ENCODE measurements at places on chromosomes 5 and 9.

GRCh38 chr9:92439921-92440750, 15.9 kb upstream of the OMD start:
- DNase-seq: no peak

GRCh38 chr9:128689293-128689774, 312 bp downstream of the SET start:
- no peak for DNase-seq

- no peak for DNase-seq
These were observed 263.9 kb downstream of the CTNND2 start for GRCh38 chr5:11640158-11640873.

DNA sequence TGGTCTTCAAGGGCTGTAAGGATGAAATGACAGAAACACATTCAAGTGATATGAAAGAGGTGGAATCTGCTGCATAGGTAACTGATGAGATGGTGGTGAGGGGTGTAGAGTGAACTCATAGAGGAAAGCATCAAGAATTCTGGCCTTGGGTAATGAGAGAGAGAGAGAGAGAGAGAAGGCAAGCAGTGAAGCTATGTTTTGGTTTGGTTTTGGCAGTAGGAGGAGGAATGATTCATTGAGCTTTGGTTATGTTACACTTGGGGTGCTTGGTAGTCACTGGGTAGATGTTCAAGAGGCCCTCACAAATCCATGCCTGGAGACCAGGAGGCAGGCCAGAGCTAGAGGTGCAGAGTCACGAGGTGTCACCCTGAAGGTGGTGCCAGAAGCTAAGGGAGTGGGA, 89.5 kb downstream of the EGFLAM start:
- no peak for DNase-seq

DNA sequence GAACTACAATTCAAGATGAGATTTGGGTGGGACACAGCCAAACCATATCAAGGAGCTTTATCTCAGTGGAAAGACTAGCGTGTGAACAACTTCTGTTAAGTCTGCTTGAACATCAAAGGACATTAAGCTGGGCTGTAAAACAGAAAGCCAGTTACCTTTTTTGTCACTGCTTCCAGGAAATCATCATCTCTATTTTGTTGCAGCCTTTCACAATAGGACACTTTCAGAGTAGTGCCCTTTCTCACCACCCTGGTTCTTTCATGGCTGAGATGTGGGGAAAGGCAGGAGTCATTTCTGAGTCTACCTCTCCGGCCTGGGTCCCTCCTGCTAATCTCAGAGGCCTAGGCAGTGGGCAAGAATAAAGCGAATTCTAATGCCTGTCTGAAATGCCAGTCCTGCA, 96.2 kb upstream of the PPP1R2B start:
- DNase-seq: no peak

DNA sequence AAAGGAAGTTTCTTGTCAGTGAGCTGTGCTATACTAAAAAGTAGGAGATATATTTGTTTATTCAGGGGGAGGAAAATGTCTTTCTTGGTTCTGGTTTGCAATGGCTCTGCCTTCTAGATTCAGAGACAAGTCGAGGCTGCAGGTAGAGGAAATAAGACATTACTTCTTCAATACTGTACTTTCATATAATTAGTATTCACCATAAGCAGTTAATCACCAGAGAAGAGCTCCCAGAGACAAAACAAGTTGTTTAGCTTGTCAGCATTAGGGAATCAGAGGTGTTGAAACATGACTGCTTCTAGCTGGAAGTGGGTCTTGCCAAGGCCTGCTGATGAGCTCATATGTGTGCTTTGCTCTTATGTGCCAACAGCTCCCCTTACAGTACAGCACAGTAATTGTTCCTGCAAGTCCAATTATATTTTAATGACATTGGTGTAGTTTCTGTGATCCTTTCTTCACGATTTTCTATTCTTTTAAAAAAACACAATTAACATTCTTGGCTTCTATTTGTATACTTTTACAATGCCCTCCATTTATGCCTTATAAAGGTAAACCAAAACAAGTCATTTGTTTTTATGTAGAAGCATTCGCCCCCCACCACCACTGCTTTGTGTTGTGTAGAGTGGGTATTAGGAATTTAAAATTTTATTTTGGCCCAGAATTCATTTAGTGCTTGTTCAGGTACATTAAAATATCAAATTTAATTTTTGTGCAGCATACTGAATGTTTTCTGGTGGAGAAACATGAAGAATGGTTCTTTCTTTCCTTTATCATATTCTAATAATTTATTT, 112.2 kb downstream of the RPS23 start:
- DNase-seq: peak; percentile 3

GRCh38 chr5:6788439-6788838, 75.2 kb downstream of the TENT4A start:
- no peak for DNase-seq

GRCh38 chr9:127927988-127928675, 2.4 kb downstream of the PIP5KL1 start:
- no peak for DNase-seq

DNA sequence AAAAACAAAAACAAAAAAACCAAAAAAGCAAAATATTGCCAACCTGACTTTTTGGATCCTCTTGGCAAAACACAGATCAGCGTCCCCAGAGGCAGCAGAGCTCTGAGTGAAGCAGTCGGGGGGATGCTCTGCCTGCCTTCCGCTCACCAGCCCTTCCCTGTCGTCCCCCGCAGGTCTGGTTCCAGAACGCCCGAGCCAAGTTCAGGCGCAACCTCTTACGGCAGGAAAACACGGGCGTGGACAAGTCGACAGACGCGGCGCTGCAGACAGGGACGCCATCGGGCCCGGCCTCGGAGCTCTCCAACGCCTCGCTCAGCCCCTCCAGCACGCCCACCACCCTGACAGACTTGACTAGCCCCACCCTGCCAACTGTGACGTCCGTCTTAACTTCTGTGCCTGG, 20.7 kb downstream of the LHX2 start:
- no peak for DNase-seq

DNA sequence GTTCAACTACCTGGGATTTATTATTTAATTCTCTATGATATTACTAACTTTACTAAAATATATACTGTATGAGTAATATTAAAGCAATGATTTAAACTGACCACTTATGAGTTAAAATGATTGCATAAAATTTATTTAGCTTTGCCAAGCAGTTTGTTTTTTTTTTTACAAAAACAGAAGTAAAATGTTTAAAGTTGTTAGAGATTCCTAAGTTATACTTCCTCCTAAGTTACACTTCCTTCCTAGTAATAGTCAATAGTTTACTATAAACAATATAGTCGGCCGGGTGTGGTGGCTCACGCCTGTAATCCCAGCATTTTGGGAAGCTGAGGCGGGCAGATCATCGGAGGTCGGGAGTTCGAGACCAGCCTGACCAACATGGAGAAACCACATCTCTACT, 23.7 kb upstream of the LRRC19 start:
- DNase-seq: no peak

DNA sequence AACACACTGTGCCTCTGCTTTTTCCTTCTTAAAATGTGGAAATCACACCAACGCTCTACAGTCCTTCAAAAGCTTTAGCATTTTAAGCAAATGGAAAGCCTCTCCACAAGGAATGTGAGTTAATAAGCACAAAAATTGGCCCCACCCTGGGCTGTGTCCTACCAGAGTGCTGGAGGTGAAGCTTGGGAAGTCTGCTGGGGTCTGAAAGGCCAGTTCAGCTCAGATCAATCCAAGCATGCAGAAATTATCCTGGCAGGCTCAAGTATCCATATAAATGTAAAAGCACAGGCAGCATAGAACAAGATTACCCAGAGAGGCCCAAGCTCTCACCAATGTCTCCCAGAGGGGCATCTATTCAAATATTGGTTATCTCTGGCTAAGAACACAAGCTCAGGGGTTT, 98.5 kb downstream of the ESM1 start:
- DNase-seq: no peak

DNA sequence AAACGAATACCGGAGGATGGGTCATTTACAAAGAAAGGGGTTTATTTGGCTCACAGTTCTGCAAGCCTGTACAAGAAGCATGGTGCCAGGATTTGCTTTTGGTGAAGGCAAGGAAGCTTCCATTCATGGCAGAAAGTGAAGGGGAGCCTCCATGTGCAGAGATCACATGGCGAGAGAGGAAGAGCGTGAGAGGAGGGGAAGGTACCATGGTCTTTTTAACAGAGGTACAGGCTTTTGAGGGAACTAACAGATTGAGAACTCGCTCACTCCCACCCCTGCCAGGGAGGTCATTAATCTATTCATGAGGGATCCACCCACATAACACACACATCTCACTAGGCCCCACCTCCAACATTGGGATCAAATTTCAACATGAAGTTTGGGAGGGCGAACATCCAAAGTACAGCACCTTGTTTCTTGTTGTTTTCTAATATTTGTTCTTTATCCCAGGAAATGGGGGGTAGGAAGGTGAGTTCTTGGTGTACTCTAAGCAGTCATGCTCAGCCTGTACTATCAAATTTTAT, 18.5 kb downstream of the TMC1 start:
- DNase-seq: no peak

DNA sequence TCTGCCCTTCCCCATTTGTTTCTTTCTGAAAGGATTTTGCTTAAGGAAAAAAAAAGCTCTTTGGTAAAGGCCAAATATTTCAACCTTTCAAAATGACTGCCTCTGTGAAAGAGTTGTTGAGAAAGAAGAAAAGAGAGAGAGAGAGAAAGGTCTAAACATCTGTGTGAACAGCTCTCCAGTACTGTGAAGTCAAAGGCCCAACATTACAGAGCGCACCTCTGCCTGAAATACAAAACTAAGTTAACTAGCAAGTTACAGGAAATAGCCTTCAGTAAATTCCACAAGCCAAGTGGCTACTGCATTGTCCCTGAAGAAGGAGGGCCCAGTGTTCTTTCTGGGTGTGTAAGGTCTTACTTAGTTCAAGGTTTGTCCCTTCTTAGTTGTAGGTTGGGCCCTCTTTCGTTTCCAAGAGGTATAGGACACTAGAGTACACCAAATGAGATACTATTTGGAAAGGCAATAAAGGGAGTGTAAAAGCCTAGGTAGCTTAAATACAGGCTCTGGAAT, 104.4 kb downstream of the THBS4 start:
- DNase-seq: no peak

DNA sequence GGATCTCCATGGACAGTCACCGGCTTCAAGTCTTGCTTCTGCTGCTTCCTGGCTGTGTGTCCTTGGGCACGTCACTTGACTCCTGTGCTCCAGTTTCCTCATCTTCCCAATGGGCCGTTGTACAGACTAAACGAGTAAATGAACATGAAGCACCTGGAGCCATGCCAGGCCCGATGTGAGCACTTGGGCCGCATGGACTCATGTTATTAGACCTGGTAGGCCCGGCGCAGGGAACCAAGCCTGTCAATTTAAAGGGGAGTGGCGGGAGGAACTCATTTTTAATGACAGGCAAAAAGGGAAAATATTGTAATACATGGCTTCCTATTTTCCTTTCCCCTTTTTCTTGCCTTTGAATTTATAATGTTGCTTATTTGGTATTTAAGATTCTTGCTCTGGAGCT, 47.5 kb downstream of the TENT4A start:
- no peak for DNase-seq

DNA sequence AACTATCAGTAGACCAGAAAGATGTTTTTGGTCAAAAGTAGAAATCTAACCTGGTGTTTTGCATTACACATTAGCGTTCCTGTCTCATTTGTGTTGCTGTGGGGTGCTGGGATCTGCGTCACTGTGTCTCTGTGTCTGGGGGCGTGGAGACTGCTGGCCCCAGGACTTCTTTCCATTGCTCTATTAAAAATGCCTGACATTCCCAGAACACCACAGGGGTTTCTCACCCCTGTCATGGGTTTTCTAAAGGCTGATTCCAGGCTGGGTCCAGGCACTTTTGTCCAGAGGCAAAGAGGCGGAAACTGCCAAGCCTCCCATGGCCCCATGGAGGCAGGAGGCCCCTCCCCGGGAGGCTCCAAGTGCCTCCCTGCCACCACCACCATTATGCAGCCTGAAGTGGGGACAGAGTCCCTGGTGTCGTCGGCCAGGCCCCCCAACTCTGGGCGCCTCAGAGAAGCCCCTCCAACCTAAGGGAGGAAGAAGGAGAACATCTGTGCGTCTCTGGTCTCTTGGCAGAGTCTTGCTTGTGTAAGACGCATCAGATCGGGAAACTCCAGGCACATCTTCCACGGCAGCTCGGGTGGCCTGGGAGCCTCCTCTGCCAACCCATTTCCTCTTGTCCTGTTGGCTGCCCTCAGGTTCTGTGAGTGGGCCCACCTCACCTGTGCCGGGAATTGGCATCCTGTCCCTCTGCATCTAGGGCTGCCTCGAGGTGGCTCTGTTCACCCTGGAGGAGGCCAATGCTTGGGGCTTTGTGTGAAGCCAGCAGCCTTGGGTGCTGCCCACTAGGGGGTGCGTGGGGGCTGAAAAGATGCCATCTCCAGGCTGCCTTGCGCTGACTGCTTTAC, 13.8 kb upstream of the PLEKHG4B start:
- no peak for DNase-seq

- DNase-seq: no peak
These were observed at the start of gene GRIN3A for GRCh38 chr9:101738566-101739183. GRIN3A (minus strand) TSS chr9:101738647; CDS start chr9:101737979, 668 bp downstream.

GRCh38 chr9:134717924-134718645, 76.5 kb downstream of the COL5A1 start:
- DNase-seq: no peak

DNA sequence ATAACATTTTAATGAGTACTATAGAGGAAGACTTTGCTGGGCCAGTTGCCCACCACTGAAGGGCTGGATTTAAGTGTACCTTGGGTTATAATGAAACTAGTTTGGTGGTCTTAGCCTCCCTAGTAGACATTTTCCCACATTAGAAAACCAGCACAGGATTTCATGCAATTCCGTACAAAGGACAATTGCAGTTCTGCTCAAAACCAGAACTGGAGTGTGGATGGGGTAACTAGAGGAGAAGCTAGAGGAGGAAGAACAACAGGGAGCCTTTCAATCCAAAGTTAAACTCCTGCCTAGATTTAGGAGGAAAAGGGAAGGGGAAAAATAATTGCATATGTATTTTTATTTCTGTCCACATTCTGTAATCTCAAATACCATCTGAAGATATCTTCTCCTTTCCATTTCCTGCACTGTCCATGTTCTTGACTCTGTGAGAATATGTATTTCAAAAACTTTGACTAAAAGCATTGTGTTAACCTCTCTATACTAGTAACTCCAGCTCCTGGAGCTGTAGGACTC, 97.5 kb upstream of the SSBP2 start:
- DNase-seq: no peak

- no peak for DNase-seq
These were observed 122.9 kb downstream of the NXNL2 start for GRCh38 chr9:88657893-88658292.

- DNase-seq: no peak
These were observed 462.3 kb downstream of the CDH12 start for GRCh38 chr5:22390888-22391287.

DNA sequence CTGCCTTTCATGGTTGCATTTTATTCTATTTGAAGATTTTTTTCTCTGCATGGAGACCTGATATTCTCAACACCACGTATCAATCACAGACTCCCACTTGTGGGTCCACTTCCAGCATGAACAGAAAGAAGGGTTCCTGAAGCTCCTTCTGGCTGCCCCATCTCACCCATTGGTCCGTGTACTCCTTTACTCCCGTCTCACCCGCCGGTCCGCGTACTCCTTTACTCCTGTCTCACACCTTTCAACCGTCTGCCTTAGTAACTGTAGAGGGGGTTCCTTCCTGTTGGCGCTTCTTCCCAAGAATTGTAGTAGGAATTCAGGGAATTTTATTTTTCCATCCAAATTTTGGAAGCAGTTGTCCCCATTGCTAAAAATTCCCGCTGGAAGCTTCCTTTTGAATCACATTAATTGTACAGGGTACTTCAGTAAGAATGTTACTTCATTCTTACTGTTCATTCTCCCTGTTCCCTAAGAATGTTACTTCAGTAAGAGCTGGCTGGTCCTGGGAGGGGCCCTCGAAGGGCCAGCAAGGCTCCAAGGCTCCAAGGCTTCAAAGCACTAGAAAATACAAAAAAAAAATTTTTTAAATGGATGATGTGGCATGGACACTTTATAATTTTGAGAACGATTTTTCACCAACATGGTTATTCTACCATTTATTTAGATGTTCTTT, 3.9 kb upstream of the LPCAT1 start:
- DNase-seq: no peak

All from stimulated activated CD8-positive, alpha-beta memory T cell treated with anti-CD3 and anti-CD28 coated beads, Interleukin-7, amount 100 ng/mL, for 48 hours (primary cell).